NCI-H1092 treated with DMSO at 0.1 percent for 48 hours (cell line): ENCODE measurements at places on chromosomes 16 and 17.

- DNase-seq = no peak
These were observed 10.3 kb upstream of the NACA2 start for GRCh38 chr17:61601297-61601696.

DNA sequence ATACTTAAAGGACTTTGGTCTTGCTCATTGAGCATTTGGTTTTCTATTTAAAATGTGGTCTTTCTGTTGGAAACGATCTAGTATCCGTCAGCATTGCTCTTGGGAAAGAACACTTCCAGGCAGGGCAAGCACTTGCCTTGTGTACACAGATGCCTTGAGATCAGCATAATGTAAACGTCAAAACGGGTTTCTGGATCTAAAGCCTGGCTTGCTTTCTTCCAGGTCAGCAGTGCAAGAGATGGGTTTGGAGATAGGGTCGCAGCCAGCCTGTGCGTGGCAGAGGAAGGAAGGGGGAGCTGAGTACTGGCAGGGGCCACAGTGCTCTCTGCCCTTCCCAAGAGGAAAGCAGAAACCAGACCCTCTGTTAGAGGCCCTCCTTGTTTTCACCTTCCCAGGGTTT, 175.5 kb downstream of the LGALS9B start:
- DNase-seq = no peak

- no peak for DNase-seq
These were observed 911 bp upstream of the ITGA2B start for GRCh38 chr17:44390250-44390870.

DNA sequence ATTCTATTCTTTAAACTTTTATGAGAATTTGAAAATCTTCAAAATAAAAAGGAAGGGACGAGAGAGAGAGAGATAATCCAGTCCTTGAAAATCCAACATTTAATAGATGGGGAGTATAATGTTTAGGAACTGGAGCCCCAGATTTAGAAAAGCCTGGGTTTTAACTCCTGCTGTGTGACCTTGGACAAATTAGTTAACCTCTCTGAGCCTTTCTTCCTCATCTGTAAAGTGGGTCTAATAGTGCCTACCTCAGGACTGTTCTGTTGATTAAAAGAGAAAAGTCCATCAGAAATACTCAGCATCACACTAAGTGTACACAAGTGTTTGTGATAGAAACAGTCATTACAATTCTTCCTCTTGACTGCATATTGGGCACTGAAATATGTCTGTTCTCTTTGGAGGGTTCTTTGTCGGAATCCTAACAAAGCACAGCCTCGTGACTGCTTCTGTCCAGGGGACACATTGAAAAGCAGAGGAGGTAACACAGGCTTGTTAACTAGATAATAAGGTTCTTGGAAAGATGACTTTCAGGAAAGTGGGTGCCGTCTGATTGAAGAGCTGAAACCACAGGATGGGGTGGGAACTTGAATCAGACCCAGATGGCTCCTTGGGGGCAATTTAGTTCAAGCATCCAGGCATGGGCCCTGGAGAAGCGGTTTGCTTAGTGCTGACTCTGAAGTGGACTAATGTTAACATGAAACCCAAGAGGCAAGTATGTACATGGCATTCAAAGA, 128.2 kb downstream of the CLEC16A start:
- DNase-seq = no peak

- DNase-seq = no peak
These were observed 28.2 kb downstream of the SF3B3 start for GRCh38 chr16:70551788-70552187.

- no peak for DNase-seq
These were observed 25.6 kb downstream of the ITGB3 start for GRCh38 chr17:47279062-47279801.
